ENCODE measurements at places on chromosomes 12 and 14. TPM values are rescaled to one million over a fixed set of nuclear protein-coding genes. Genes with fewer than 3 reads are reported as not detected.

DNA sequence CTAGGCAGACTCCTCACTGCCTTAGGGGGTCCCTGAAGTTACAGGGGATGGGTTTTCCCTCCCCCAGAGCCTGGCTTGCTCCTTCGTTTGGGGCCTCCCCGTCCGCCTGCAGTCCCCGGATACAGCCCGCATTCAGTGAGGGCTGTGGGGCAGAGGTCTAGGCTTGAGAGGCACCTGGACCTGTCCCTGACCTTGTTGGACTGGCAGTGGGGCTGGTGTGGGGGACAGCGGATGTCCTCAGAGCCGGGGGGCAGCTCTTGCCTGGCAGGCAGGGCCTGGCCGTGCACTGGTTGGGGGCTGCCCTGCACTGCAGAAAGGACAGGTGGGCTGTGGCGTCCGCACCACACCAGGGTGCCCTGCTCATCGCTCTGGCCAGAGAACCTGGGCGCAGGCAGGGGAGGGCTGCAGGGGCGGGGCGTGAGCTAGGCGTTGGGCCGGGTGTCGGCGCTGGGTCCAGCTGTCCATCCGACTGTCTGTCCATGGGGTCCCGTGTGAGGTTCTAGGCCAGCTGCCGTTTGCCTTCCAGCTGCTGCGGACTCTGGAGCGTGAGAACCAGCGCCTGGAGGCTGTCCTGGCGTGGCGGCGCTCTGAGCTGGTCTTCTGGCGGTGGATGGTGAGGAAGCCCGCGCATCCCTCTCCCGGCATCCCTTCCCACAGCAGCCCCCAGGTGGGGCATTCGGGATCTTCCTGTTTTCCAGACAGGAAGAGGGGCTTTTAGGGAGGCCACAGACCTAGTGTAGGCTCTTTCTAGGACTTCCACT lies 6.0 kb downstream of the TEDC1 start:
- peaks cover 3% of the 10 kb centered on the region for H3K36me3 ChIP-seq
- H3K27ac ChIP-seq: no peak overlapping the region
- DNase-seq: no peak
- no peaks in the 10 kb centered on the region for H3K27me3 ChIP-seq
- no peaks in the 10 kb centered on the region for H3K4me1 ChIP-seq

DNA sequence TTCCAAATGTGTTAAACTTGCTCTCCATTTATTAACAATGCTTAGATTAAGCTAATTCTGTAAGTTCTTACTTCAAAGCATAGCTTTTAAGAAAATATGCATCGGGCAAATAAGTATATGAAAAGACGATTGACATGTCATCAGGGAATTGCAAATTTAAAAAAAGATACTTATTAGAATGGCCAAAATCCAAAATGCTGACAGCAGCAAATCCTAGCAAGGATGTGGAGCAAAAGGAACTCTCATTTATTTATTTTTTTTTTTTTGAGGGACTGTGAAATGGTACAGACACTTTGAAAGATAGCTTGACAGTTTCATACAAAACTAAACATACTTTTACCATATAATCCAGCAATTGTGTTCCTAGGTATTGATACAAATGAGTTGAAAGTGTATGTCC lies 779.5 kb upstream of the MDGA2 start:
- no peaks in the 10 kb centered on the region for H3K27me3 ChIP-seq
- no peak for DNase-seq
- H3K4me3 ChIP-seq: no peak overlapping the region
- no peak overlapping the region for H3K27ac ChIP-seq
- H3K4me1 ChIP-seq: no peaks in the 10 kb centered on the region

GRCh38 chr12:1920436-1920835 lies 2.0 kb upstream of the CACNA2D4 start:
- peaks cover 15% of the 10 kb centered on the region for H3K4me1 ChIP-seq
- no peaks in the 10 kb centered on the region for H3K27me3 ChIP-seq
- DNase-seq: no peak
- no peak overlapping the region for H3K27ac ChIP-seq
- no peak overlapping the region for H3K4me3 ChIP-seq
- H3K36me3 ChIP-seq: no peaks in the 10 kb centered on the region

DNA sequence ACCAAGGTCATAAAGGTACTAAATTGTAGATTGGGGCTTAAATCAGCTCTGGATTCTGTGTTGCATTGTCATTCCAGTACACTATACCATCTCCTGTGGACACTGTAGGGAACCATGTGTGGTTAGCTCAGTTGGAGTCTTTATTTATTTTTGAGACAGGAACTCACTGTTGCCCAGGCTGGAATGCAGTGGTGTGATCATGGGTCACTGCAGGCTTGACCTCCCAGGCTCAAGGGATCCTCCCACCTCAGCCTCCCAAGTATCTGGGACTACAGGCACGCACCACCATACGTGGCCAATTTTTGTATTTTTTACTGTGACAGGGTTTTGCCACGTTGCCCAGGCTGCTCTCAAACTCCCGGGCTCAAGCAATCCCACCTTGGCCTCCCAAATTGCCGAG lies 6.7 kb downstream of the PAPOLA start:
- H3K36me3 ChIP-seq: no peaks in the 10 kb centered on the region
- no peaks in the 10 kb centered on the region for H3K27me3 ChIP-seq
- no peak overlapping the region for H3K27ac ChIP-seq
- DNase-seq: no peak

GRCh38 chr14:36905272-36905888 lies 243.7 kb downstream of the PAX9 start:
- H3K4me3 ChIP-seq: no peak overlapping the region
- H3K36me3 ChIP-seq: no peaks in the 10 kb centered on the region
- no peaks in the 10 kb centered on the region for H3K27me3 ChIP-seq
- DNase-seq: no peak

GRCh38 chr12:32820376-32820931 lies 64.8 kb upstream of the YARS2 start:
- no peaks in the 10 kb centered on the region for H3K27me3 ChIP-seq
- DNase-seq: no peak
- no peak overlapping the region for H3K27ac ChIP-seq
- no peaks in the 10 kb centered on the region for H3K36me3 ChIP-seq
- no peak overlapping the region for H3K4me3 ChIP-seq

- DNase-seq: no peak
- no peak overlapping the region for H3K4me3 ChIP-seq
- H3K4me1 ChIP-seq: peaks cover 18% of the 10 kb centered on the region
- no peak overlapping the region for H3K27ac ChIP-seq
- H3K27me3 ChIP-seq: no peaks in the 10 kb centered on the region
Observed at GRCh38 chr14:105050551-105050897, 14.7 kb downstream of the GPR132 start.

APAF1 gene
- 27.6 TPM for total RNA-seq

OLR1 gene
- total RNA-seq: 0.12 TPM

All from T-cell (primary cell).